Caki2 (cell line): ENCODE measurements at places on chromosomes 16 and 17.

DNA sequence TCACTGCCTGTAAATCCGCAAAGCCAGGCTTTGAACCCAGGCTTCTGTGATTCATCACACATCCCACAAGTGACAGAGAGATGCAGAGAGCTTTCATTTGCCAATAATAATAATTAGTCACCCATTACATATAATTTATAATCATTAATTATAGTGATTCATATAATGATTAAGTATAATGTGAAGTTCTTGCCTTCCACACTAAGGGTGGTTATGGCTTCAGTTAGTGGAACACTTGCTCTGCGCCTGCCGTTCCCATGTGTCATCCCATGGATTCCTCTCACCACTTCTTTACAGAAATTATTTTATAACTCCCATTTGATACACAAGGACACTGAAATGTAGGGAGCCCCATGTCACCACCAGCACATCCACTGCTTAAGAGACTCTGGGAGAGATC, 39.8 kb upstream of the XYLT1 start:
- no peak for DNase-seq

GRCh38 chr17:47274319-47275069, 20.9 kb downstream of the ITGB3 start:
- no peak for DNase-seq

- DNase-seq = no peak
Observed at GRCh38 chr17:7426203-7426863, 917 bp downstream of the SPEM2 start.

GRCh38 chr16:51113236-51114125, 37.6 kb downstream of the SALL1 start:
- no peak for DNase-seq

GRCh38 chr16:66372898-66373155, 6.3 kb downstream of the CDH5 start:
- DNase-seq = no peak

GRCh38 chr17:52536489-52536888, 378.0 kb upstream of the CA10 start:
- DNase-seq = no peak

DNA sequence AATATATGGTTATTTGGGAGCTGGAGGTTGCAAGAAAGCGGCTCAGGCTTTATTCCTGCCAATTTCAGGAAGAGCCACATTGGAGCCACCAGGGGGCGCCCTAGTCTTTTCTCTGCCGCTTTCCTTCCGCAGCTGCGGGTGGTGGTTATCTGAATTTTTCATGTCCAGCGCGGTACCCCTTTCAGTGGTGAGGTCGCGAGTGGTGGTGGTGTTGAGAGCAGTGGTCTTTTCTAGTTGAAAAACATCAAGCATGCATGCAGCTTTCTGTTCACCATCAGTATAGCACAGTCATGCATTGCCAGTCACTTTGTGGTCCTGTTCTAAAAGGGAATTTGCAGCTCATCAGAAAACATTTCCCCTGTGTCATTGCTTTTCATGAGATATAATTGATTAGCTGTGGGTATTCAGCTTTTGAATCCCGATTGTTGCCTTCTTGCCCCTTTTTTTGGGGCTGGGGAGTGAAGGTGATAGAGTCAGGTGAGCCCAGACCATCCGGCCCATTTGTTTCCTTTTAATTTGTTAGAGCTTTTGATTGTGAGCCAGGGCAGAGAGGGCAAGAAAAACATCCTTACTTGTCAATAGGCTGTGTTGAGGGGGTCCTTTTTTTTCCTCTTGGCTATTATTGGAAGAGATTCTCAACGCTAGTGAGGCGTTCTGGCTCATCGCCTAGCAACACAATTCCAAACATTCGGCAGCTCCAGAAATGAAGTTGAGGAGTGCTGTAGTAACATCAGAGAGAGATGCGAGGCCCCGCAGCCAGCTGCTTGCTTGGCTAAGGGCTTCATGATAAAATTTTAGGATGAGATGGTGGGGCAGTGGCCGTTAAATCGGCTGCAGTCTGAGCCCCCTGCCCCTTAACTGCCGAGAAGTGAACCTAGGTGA, 119.0 kb downstream of the SNX29 start:
- peak; percentile 52 for DNase-seq

GRCh38 chr17:2415081-2415480, 14.2 kb upstream of the MNT start:
- DNase-seq = no peak

- no peak for DNase-seq
Observed at GRCh38 chr17:76738468-76738850, 540 bp downstream of the MFSD11 start.

DNA sequence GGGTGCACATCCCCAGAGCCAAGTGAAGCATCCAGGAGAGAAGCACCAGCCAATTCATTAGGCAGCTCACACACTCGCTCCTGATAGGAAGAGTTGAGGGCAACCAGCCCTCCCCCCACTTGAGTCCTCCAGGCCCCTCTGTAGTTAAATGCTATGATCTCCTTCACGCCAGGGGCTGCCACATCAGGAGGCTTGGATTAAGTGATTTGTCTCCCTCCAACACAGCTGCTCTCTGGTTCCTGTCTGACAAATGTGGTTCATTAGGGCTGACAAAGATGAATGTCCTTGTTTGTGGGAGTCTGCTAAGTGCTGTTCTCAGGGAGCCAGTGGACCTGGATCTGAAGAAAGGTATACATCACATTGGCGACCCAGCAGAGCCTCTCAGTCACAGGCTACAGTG, 94.5 kb upstream of the WSCD1 start:
- DNase-seq = no peak
